H7 (cell line): ENCODE measurements at places on chromosomes 13 and 19. TPM values are rescaled to one million over a fixed set of nuclear protein-coding genes. Genes with fewer than 3 reads are reported as not detected.

The MUC16 gene
- not detected in 2 replicates for total RNA-seq

The FUT2 gene
- total RNA-seq = 0.78 and 1.8 TPM in 2 replicates

The SETDB2 gene
- 2.8 and 4.6 TPM in 2 replicates for total RNA-seq

The PLVAP gene
- not detected in 2 replicates for total RNA-seq

The TBC1D17 gene
- total RNA-seq = 10.2 and 12.6 TPM in 2 replicates
